ENCODE measurements at places on chromosomes 3 and 15.
A peak's percentile ranks its signal among the peaks of the same experiment; 100 is the strongest.

DNA sequence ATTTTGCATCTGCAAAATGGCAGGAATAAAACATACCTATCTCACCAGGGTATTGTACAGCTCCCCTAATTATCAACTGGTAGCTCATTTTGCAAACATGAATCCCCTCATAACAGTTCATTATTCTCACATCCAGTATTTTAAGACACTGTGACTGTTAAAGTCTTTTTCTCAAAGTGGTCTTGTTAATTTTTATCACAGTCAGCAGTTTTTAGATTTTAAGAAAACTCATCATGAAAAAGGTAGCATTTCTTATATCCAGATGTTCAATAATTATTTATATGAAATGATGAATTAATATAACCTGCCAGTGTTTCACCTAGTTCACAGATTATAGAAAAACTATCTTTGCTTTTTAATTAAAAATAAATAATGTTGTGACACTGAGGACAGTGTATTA, 354.9 kb upstream of the ARL6 start:
- no peak for DNase-seq

- DNase-seq: no peak
Measured at GRCh38 chr3:160038862-160039562, 50.4 kb downstream of the IL12A start.

- DNase-seq: no peak
Measured at GRCh38 chr15:57019496-57020160, 101.2 kb downstream of the TCF12 start.

GRCh38 chr3:186751480-186751879, 31.9 kb upstream of the EIF4A2 start:
- no peak for DNase-seq

- no peak for DNase-seq
Measured at GRCh38 chr3:60025096-60026050, 975.5 kb upstream of the CFAP20DC start.

DNA sequence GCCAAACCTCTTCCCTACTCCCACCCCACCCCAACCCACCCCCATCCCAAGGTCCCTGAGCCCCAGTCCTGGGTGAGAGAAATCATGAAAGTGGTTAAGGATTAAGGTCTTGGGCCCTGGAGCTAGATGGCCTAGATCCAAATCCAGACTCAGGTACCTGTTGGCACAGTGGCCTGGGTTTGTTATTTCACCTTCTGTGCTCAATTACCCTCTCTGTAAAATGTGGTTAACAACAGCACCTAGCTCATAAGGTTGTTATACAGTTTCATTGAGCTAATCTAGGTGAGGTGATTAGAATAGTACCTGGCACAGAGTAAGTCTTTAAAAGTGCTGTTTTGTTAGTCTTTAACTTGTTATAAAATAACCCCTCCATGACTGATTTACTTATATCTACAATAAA, 6.4 kb upstream of the SNUPN start:
- DNase-seq: no peak

DNA sequence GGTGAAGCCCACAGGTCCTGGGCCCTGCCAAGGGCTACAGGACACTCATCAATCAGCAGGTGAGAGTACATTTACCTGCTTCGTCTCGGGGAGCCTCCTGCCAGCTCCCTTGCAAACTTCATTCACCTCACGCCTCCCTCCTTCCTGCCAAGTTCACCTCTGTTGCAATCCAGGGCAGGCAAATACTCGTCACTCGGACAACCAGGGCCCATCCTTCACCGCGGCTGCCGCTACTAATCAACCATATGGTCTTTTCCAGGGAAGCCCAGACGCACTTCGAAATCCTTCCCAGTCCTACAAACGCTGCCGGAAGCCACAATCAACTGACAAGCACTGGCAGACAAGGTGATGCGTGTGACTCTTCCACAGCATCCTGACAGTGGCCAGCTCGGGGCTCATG, 200.7 kb upstream of the NSMCE3 start:
- DNase-seq: no peak

GRCh38 chr3:188756241-188756640, 415.5 kb upstream of the TPRG1 start:
- no peak for DNase-seq

GRCh38 chr15:41022487-41023090, 69.3 kb downstream of the CHAC1 start:
- peak; percentile 28 for DNase-seq

DNA sequence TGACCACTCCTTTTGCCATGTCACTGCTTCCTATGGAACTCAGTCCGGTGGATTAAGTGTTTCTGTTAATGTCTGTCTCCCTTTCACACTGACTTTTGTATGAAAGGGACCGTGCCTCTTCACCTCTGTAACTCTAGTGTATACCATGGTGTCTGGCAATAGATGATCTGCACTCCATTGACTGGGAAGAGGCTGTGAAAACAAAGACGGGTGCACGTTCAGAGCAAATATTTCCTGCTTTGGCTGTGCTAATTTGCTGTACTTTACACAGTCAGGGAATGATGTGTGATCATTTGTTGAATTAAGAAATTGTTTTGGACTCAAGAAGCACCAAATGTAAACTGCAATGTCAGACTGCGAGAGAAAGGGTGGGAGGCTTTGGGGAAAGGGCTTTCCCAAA, 315.2 kb downstream of the RORA start:
- no peak for DNase-seq

DNA sequence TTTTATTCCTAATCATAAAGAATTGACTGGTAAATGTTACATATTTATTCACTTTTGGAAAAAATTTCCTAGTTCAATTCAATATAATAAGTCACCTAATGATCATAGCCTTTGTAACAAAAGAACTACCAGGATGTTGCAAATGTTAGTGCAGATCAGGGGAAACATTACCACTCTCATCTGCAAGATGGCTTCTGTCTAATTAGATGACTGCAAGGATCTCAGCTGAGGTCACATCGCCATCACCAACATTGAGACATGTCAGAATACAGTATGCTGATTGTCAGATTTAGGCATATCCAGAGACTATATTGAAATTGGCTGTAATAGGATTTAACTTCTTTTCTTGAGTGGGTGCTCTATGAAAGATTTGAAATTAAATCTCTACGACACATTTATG, 431.4 kb upstream of the AGTR1 start:
- no peak for DNase-seq

GRCh38 chr3:73884361-73884760, 259.6 kb upstream of the PDZRN3 start:
- no peak for DNase-seq

Data from HepG2 (cell line).